ENCODE measurements at places on chromosomes 11 and 22. TPM values are rescaled to one million over a fixed set of nuclear protein-coding genes. Genes with fewer than 3 reads are reported as not detected.

- H3K4me3 ChIP-seq = no peak overlapping the region
- H3K27me3 ChIP-seq = no peaks in the 10 kb centered on the region
- no peak overlapping the region for H3K27ac ChIP-seq
- no peak for DNase-seq
- no peaks in the 10 kb centered on the region for H3K36me3 ChIP-seq
- H3K4me1 ChIP-seq = peaks cover 25% of the 10 kb centered on the region
Observed at GRCh38 chr22:39974065-39974464, 13.9 kb downstream of the TMA7B start.

DNA sequence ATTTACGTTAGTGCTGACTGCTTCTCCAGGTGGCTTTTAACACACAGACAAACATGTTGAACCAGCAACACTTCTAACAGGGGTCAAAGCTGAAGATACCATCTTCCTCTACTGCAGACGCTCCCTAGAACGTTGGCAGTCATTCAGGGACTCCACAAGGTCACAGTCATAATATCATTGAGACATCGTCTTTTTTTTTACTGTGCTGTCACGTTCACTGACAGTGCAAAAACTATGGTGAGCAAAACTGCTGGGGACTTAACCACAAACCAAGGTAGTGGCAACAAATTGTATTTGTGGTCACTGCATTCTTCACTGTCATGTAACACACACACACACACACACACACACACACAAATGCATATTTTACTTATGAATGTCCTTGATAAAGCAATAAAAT is 244.9 kb downstream of the CASP12 start:
- DNase-seq = no peak
- H3K36me3 ChIP-seq = no peaks in the 10 kb centered on the region
- H3K4me1 ChIP-seq = no peaks in the 10 kb centered on the region

GRCh38 chr22:39446239-39446721 is 10.5 kb upstream of the MGAT3 start:
- H3K27me3 ChIP-seq = no peaks in the 10 kb centered on the region
- peaks cover 2% of the 10 kb centered on the region for H3K36me3 ChIP-seq
- H3K4me3 ChIP-seq = no peak overlapping the region
- H3K4me1 ChIP-seq = peaks cover 9% of the 10 kb centered on the region
- DNase-seq = no peak

MMP10 gene
- not detected for polyA plus RNA-seq

PANX3 gene
- not detected for polyA plus RNA-seq

LSP1 gene
- polyA plus RNA-seq = 7.9 TPM

SERGEF gene
- polyA plus RNA-seq = 45.0 TPM

Measured in spinal cord (tissue), 10 donors.